Muscle of back (tissue), 13 donors: ENCODE measurements at places on chromosomes 4 and X. TPM values are rescaled to one million over a fixed set of nuclear protein-coding genes. Genes with fewer than 3 reads are reported as not detected.

S100P gene
- 3.2 TPM for polyA plus RNA-seq

NLGN3 gene
- 3.1 TPM for polyA plus RNA-seq

ZDHHC15 gene
- 4.5 TPM for polyA plus RNA-seq

MAGED4 gene
- 38.7 TPM for polyA plus RNA-seq
